ENCODE measurements at places on chromosomes 12 and 14.

GRCh38 chr12:45742590-45742989, 13.1 kb downstream of the ARID2 start:
- DNase-seq, result no peak

GRCh38 chr12:128600886-128601285, 222.9 kb downstream of the SLC15A4 start:
- no peak for DNase-seq

DNA sequence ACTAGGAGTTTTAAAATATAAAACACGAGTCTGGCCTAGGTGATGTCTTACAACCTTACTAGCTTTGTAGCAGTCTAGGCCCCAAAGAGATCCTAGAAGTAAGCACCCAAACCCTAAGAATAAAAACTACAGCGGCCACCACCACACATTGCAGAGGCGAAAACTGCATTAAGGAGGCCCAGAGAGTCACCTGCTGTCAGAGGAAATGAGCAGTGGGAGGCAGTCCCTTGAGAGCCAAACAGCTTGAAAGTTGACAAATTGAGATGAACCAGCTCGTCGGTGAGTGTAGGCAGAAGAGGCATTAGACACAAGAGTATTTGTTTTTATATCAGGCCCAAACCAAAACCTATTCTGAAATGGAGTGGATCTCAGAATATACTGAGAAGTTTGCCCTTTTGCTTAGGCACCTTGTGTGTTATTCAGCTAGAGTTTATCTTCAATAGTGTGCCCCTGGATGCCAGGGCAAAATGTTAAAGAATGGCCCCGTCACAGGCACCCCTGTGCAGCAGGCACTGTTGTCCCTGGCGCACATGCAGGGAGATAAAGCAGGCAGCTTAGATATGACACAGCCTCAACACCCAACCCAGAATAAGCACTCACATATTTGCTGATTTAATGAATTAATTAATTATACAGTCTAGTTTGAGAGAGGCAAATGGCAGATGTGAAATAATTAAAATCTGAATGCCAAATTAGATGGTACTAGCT, 56.7 kb downstream of the TTC7B start:
- DNase-seq, result peak; percentile 17

GRCh38 chr12:58030566-58031279, 89.4 kb downstream of the ATP23 start:
- no peak for DNase-seq

DNA sequence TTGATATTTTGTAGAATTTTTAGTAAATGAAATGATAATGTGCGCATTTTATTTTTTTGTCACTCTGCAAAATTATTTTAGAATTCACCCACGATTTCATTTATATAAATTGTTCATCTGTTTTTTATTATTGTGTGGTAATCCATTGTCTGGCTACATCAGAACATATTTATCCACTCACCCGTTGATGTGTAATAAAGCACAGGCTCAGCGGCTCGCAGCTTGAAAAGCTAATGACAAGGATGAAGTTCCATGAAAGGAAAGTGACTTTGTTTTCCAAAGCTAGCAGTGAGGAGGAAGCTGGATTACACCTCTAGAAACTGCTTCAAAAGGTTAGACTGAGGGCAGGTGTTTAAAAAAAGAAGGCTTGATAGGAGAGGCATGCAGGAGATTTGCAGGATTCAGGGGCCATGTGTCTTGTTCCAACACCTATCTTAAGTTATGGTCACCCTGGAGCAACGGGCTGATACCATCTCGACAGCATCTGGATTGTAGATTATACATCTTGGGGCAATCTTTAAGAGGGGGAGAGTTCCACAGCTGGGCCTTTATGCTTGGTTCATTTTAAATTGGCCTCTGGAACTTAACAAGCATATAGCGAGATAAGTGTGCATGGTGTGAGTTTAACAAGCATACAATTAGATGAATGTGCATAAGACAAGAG, 194.1 kb downstream of the TMTC3 start:
- no peak for DNase-seq

DNA sequence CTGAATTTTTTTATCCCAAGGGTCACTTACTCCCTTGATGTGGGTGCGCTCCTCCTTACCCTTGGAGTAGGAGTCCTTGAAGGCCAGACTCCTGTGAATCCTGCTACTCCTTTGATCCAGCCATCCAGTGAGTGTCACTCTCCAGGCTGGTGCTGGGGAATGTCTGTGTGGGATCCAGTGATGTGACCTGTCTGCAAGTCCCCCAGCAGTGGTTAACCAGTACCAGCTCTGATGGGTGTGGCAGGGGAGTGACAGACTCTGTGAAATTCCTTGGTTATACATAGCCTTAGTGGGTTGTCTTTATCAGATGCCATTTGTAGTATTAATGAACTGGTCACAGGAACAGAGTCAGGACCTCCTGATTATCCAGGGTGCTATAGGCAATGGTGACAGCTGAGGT, 409.5 kb upstream of the LMO3 start:
- DNase-seq, result no peak

GRCh38 chr14:55921511-55921910, 196.7 kb upstream of the PELI2 start:
- no peak for DNase-seq

DNA sequence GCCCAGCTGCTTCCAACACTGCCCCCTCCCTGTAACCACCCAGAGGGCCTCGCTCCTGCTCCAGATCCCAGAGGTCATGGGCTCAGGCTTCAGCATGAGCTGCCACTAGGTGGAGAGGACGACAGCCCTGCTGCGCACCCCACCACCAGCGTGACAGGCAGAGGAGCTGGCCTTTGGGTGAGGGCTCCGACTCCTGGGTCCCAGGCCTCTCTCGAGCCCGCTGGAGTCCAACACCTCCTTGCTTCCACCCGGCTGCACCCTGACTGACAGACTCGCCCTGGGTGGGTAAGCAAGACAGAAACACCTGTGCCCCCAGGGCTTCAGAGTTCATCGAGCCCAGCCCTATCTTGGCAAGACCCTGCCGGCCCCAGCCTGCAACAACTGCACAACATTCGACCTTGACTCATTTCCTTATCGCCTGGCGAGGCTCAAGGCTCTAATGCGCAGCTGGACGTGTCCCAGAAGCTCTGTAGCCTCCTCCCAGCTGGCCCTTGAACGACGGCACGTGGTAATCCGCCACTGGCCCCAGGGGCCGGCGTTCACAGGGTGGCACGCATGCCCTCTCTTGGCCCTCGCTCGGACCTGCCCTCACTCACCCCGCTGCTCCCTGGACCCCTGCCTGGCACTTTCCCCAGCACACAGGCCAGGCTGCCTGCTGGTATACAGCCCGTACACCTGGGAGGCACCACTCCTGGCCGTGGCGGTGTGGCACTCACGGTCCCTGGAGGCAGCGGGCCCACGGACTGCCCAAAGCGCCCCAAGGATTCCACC, 28.0 kb downstream of the VPS37B start:
- DNase-seq, result no peak

DNA sequence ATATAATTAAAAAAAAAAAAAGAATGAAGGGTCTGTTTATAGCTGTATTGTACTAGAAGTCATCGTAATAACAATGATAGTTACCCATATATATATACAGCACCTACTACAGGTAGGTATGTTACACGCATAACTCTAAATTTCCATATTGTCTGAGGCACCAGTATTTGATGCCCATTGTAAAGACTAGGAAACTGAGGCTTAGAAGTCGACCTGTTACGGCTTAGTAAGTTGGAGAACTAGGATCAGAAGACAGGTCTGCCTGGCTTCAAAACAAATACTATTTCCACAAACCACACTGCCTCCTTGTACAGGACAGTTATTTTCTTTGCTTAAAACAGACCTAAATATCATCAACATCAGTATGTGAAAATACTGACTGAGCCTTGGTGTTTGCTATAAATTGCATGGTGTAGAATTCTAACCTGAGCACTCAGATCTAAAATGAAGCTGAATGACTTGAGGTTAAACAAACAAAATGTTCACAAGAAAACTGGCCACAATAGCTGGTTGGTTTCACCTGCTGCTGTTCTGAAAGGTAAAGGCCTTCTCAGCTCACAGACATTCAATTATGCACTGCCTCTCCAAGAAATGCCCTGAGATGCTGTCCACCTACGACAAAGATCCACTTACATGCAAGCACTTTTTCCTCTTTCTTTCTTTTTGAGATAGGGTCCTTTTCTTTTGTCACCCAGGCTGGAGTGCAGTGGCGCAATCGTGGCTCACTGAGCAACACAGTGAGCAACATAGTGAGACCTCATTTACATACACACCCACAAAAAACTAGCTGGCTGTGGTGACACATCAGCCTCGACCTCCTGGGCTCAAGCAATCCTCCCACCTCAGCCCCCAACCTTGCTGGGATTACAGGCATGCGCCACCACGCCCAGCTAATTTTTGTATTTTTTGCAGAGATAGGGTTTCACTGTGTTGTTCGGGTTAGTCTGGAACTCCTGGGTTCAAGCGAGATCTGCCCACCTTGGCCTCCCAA, 35.7 kb downstream of the SSH1 start:
- DNase-seq, result no peak

GRCh38 chr14:62102349-62102725, 340.1 kb downstream of the SNAPC1 start:
- no peak for DNase-seq

- peak; percentile 22 for DNase-seq
These were observed 235.0 kb downstream of the EFCAB11 start for GRCh38 chr14:89719366-89720075.

DNA sequence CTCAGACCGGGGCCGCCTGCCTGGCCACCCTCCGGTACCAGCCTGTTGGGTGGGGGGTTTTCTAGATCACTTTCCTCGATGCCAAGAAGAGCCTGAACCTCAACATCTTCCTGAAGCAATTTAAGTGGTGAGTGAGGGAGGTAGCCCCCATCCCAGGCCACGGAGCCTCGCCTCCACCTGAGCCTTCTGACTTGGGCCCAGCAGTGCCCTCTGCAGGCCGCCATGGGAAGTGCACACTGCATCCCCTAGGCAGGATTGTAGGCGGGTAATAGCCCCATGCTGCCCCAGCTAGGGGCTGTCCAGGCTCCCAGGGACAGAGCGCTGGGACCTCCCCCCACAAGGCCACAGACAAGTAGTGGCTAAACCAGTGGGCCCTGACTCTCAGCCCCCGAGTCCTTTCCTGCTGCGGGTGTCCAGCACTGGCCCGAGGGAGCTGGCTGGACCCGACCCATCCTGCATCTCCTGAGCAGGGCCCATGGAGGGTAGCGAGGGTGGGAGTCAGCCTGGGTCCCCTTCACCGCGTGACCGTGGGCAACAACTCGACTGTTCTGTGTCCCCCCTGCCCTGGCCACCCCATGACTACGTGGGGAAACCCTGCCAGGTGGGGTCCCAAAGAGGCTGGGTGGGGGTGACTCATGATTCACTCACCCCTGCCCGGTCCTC, 15.3 kb upstream of the ADSS1 start:
- DNase-seq, result peak; percentile 74

- DNase-seq, result no peak
These were observed 2.2 kb downstream of the BAZ1A start for GRCh38 chr14:34872822-34873588.

DNA sequence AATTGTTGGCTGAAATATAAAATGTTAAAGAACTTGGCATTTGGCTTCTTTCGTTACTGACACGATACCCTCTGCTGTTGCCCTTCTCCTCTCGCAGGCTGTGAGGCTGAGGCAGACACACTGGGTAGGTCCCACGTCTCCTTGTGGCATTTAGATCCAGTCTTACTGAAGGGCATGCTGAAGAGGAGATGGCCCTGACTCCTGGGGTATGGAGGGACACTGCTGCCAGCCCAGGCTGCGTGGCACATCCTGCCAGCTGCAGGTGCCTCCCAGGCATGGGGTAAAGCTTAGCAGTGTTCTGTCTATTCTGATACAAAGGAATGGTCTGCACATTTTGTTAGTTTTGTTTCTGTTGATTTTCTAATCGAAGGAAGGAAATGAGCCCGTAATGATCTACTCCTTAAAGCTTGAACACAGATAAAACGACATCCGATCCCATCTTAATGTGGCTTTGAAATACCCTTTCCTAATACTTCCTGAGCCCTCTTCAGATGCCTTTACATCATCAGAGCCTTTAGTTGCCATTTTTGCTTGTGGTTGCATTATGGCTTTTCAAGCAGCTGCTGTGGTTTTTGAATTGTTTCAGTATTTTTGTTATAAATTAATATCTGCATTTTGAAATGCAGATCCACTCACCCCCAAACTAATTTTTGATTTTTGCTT, 61.1 kb downstream of the WDR20 start:
- peak; percentile 21 for DNase-seq

GRCh38 chr14:35353409-35354172, 51.0 kb downstream of the NFKBIA start:
- DNase-seq, result no peak

DNA sequence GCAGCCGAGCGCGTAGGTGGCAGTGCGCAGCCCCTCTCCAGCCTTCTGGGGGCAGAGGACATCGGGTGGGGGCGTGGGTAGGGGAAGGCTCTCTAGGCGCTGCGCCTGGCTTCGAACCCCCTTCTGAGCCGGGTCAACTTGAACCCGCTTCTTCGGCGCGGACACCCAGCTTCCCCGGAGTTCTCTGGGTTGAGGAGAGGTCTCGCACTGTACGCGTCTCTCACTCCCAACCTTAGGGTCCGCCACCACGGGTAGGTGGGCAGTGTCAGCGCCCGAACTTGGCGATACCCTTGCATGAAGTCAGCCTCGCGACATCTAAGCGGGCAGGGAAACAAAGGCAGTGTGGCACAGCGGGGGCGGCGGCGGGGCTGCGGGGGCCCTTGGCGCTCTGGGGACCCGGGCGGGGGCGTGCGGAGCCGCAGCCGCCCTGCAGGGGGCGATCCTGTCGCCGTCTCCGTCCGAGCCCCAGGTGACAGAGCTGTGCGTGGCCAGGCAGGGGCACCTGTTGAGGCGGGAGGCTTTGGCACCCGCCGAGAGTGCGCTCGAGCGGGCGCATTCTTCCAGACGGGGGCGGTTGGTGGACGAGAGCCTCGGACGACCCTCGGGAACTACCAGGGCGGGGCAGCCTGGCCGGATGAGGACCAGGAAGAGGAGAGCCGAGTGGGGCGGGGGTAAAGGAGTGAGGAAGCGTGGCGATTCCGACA, 1.1 kb downstream of the GALNT16 start:
- DNase-seq, result peak; percentile 19

DNA sequence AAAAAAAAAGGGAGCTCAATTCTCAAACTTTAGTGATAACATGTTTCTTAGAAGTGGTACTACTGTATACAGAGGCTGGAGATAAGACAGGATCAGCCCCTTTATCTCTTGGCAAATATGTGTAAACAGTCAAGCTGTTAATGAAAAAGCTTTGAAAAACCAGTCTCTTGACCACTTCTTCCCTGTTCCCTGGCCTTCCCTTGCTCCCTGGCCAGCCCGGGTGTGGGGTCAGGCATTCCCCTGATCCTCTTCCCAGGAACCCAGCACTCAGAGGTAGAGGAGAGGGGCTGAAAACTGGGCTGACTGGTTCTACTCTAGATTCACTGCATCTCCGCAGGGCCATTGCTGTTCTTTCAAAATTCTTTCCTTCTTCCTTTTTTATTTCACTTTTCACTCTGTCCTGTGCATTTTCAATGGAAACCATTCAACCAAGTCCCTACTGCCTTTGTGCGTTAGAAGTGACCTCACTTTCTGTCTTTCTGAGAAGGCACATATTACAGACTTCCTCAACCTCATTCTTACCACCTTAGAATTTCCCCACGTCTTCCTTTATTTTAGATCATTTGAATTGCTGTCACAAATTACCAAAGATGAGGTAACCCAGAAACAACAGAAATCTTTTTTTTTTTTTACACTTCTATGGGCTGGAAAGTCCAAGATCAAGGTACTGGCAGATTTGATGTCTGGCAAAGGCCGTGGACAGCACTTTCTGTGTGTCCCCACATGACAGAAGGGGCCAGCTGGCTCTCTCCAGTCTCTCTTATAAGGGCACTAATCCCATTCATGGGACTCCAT, 5.7 kb downstream of the GNG2 start:
- DNase-seq, result peak; percentile 62

- no peak for DNase-seq
These were observed 78.0 kb downstream of the DBX2 start for GRCh38 chr12:44972746-44973421.

Data from CD4-positive, alpha-beta T cell treated with Interleukin-1 beta for 1 hour (primary cell).